ENCODE measurements at places on chromosomes 2 and 18.

DNA sequence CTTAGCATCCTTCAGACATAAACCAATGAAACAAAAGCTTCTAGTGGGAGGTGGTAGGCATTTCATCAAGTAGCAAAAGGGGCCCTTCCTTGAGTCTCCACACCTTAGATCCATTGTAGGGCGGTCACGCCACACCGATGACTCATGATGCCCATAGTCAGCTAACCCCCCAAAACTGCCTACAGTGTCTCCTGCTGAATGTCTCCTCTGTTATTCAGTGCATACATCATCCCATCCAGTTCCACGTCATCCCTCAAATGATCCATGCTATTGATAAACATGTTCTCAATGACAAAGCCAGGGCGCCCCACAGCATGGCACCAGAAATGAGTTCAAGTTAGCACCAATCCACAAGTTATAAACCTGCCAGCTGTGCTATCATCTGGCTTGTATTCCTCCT lies 57.4 kb upstream of the ACKR3 start:
- DNase-seq = no peak

- DNase-seq = no peak
These were observed 70.4 kb upstream of the MGAT4A start for GRCh38 chr2:98801286-98801685.

DNA sequence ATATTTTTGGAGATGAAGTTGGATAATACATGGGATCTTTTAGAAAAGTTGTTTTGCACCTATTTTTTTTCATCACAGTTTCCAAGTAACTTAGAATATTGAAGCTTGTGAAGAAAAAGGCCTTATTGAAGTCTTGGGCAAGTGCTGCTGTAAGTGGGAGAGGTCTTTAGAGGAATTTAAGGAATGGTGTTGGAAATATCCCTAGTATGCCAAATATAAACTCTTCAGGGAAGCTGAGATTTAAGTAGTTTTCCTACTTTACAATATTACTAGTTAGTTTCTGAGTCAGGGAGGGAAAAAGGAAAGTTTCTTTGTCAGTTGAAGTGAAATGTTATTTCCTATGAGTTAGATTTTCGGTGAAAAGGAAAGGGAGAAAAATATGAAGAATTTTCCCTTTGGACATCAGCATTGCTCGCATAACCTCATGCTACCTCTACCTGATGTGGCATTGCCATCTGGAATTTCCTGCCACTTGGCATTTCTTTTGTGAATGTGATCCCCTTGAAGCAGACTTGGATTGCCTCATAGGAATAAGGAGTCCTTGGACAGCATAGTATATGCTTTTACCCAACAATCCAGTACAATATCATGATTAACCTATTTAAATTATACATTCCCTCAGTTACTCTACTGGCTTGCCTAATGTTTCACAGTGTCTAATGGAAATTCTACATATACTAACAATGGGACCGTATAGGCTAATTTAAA lies 12.1 kb downstream of the PLEKHH2 start:
- DNase-seq = no peak

DNA sequence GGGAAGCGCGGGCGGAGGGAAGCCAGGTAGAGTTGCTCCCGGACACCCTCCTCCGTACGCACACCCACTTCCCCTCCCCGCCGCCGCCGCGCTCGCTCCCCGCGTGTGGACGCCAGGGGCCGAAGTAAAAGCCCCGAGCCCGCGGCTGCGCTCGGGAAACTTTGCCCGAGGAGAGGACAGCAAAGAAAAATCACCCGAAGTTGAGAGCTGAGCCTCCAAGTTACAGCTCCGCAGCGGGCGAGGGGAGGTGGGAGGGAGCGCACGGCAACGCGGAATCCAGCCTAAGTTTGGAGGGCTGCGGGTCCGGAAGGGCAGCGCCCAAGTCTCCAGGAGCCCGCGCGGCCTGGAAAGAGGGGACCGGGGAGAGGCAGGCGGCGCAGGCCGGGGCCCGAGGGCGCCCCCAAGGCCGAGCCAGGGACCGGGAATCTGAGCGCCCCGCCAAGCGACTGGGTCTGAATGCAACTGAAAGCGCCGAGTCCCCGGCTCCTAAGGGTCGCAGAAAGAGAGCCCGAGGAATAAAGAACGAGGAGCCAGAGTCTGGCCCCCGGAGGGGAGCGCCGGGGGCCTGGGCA lies 706 bp upstream of the BCL11A start:
- peak; percentile 22 for DNase-seq

GRCh38 chr2:60445684-60446179 lies 107.7 kb downstream of the BCL11A start:
- no peak for DNase-seq

DNA sequence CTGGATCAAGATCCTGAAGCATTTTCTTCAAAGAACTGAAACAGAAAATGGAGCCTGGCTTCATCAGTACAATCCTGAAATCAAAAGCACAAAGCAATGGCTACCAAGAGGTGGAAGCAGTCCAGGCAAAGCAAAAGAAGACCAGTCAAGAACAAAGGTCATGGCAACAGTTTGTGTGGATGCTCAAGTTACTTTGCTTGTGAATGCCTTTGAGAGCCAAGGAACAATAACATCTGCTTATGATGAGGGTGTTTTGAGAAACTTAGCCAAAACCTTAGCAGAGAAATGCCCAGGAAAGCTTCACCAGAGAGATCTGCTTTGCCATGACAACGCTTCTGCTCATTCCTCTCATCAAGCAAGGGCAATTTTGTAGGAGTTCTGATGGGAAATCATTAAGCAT lies 723.1 kb downstream of the TMEM182 start:
- DNase-seq = no peak

DNA sequence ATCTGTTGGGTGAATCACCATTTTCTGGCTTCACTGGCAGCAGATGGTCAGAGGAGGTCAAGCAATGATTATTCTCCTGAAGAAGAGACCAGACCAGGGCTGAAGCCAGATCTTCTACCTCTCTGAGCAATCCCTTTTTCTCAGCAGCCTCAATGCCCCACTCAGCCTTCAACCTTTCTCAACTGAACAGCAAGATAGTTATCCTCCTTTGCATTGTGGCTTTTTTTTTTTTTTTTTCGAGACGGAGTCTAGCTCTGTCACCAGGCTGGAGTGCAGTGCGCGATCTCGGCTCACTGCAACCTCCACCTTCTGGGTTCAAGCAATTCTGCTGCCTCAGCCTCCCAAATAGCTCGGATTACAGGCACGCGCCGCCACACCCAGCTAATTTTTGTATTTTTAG lies 50.5 kb downstream of the ZFP36L2 start:
- no peak for DNase-seq

DNA sequence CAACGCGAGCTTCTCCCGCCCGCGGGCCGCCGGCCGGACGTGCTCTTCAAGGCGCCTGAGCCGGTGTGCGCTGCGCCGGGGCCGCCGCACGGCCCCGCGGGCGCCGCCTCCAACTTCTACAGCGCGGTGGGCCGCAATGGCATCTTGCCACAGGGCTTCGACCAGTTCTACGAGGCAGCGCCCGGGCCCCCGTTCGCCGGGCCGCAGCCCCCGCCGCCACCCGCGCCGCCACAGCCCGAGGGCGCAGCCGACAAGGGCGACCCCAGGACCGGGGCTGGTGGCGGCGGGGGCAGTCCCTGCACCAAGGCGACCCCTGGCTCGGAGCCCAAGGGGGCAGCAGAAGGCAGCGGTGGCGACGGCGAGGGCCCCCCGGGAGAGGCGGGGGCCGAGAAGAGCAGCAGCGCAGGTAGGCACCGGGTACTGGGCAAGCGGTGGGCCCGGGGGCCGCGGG lies 676 bp downstream of the HOXD11 start:
- DNase-seq = no peak

GRCh38 chr2:117980783-117981676 lies 32.8 kb downstream of the CCDC93 start:
- DNase-seq = no peak

- DNase-seq = no peak
These were observed 271.3 kb downstream of the LRATD1 start for GRCh38 chr2:14903709-14904374.

DNA sequence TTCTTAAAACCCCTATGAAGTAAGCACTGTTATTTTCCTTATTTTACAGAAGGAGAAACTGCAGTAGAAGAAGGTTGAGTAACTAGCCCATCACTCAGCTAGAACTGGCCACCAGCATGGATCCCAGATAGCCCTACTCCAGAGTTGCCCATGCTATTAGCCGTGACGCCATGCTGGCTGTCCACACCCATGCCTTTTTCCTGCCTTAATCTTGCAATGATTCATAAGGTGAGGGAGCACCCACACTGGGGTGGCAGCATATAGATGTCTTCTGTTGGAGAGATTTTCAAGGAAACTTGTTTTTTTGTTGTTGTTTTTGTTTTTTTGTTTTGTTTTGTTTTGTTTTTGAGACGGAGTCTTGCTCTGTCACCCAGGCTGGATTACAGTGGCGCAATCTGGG lies 204.1 kb upstream of the HAAO start:
- no peak for DNase-seq

- no peak for DNase-seq
These were observed 1.3 kb downstream of the PTPN2 start for GRCh38 chr18:12882453-12883371.

DNA sequence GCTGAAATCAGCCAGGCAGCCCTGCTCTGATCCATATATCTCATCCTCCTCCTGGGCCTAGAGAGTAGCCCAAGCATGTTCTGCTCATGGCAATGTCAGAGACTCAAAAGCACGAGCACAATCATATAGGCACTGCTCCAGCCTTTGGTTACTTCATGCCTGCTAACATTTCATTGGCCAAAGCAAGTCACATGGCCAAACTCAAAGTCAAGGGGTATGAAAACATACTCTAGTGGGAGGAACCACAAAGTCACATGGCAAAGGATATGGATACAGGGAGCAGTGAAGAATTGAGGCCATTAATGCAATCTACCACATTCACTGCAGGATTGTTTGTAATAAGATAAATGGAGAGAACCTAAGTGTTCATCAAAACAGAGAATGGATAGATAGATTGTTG lies 87.8 kb upstream of the SPATS2L start:
- DNase-seq = no peak

DNA sequence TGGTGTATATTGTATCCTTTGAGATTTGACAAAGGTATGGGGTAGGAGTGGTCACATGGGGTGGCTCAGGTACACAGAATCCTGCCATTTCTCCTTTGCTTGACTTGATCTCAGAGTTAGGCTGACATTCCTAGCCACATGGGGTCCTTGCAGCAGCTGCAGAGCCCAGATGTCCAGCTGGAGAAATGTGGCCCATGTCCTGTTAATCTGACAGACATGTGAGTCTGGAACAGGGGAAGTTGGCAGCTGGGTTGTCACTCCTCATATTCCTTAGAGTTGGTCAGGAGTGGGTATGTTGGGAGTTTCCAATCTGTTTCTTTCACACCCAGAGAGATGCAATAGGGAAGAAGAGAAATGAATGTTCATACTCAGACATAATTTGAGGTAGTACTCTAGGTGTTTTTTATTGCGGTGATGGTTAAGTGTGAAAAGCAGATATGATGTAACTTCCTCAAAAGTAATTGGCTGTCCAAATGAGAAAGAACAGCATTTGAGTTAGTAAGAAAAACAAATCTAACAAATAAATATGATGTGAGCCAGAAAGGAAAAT lies 402.6 kb upstream of the MEIS1 start:
- DNase-seq = no peak

DNA sequence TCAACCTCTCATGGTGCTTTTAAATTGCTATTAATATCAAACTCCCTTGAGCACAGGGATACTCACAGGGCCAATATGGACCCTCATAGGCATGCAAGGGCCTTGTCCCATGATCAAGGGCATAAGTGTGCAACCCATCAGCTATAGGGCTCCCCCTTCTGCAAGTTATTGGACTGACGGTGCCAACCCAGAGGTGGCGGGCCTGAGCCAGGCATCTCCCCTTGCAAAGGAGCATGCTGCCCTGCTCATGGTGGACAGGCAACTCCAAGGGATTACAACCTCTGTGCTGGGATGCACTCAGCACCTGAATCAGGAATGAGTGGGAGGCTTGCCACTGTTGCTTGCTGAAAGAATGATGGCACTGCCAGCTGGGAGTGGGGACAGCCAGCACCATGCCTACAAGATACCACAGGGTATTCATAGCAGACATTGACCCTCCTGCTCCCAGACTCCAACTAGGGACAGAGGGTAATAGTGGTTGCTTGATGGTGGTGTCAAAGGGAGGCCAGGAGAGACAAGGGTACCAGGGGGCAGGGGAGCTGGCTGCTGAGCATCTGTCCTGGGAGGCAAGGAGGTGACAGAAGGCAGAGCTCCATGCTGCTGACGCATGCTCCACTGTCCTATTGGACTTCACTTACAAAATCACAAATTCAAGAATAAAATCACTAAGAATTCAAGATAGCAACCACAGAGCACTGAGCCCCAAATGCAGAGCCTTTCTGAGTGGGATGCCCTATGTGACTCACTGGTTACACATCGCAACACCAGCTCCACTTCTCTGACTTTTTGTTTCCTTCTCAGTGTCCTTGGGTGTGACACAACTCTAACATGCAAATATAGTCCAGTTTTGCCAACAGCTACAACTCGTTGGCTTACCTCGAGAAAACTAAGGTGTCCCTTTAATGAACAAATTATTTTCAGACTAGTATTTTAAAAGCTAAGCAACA lies 157.1 kb upstream of the CCDC150 start:
- DNase-seq = no peak

DNA sequence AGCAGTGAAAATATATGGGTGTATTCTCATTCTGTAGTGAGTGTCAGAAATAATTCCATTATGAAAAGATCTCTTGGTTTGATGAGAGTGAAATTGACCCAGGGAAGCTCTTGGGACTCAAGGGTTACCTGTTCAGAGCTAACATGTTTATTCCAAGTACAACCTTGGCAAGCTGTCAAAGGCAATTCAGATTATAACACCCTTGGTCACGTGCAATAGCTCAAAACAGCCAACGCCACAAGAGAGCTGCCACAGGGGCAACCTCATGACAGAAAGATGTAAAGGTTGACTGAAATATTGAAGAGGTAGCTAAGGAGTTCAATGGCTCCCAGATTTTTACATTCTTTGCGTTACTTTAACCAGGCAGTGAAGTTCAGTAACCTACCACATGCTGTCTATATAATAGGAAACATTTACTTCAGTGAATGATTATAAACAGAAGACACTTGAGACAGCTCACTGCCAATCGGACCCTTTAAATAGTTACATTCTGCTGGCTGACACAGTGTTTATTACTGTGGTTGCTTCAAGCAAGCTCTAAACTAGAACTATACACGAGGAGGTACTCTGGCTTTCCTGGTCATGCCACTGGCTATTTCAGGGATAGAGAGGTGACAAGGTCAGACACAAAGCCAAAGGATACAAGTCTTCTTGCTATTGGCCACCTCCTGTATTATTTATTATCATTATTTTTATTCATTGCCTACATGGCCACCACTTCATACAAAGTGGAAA lies 187.3 kb downstream of the PID1 start:
- peak; percentile 97 for DNase-seq

DNA sequence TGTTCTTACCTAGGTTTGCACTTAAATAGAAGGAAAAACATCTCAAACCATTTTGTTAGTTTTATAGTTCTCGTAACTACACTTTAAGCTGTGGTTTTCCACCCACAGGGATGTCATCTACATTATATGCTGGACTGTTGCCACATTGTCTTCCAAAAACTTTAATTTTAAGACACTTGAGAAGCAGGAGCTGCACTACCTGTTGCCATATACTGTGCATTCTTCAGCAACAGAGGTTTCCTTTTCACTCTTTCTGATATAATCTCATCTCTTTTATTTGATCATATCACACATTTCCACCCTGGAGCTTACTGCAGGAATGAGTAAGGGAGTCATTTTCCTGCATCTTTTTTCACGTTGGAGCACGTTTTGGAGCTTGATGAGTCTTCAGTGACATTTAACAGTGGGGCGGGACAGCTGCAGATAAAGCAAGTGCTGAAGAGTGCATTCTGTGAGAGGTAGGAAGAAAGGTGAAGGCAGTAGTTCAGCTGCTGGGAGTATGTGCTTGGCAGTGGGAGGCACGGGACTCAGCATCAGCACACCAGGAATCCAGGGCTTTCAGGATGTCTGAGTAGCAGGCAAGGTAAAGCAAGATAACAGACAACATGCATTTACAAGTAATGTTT lies 3.8 kb downstream of the LIMS1 start:
- DNase-seq = no peak
